ENCODE measurements at places on chromosomes 4 and X. TPM values are rescaled to one million over a fixed set of nuclear protein-coding genes. Genes with fewer than 3 reads are reported as not detected.

The TRPC3 gene
- under 0.01 TPM for total RNA-seq

The NXF2 gene
- not detected for total RNA-seq

The FMR1NB gene
- not detected for total RNA-seq

The UVSSA gene
- total RNA-seq = 5.9 TPM

The CT45A5 gene
- total RNA-seq = not detected

Measured in regular cardiac myocyte (primary cell).